A549 (cell line): ENCODE measurements at places on chromosomes 5 and 9. TPM values are rescaled to one million over a fixed set of nuclear protein-coding genes. Genes with fewer than 3 reads are reported as not detected.

GRCh38 chr9:19410594-19410993 is 1.8 kb downstream of the ACER2 start:
- DNase-seq = no peak

The C6 gene
- polyA plus RNA-seq = not detected in 3 replicates

The CFAP157 gene
- polyA plus RNA-seq = 0.04 TPM in 1 of 3 replicates, not detected in the others

DNA sequence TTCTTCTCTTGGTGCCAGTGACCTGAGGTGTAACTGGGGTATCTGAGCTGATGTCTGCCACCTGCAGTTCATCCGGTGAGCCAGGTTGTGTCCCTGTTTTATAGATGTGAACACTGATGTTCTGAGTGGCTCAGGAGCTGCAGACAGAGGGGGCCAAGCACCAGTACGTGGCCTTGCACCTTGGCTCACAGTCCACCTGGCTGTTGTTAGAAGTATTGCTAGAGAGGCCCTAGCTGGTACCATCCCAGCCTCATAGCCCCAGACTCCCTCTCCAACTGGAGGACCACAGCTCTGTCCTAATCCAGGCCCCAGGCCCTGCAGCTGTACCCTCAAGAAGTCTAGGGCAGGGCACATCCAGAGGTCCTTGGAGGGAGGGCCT is 16.2 kb downstream of the PHF2 start:
- DNase-seq = peak; percentile 37

- peak; percentile 91 for DNase-seq
Measured at GRCh38 chr9:72315510-72316311, 49.3 kb downstream of the ZFAND5 start.

DNA sequence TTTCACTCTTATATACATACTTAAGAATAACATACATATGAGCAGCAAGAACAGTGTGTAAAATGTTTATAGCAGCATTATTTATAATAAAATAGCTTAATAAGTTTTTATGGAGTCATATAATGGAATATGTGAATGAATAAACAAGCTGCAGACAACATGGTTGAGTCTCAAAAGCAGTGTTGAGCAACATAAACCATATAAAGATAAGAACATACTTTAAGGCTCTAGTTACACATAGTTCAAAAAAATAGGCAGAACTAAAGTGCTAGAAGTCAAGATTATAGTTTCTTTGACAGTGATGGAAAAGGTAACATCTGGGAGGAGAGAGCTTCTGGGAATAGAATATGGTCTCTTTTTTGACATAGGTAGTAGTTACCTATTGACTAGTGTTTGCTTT is 53.7 kb upstream of the ADAMTS19 start:
- DNase-seq = no peak

DNA sequence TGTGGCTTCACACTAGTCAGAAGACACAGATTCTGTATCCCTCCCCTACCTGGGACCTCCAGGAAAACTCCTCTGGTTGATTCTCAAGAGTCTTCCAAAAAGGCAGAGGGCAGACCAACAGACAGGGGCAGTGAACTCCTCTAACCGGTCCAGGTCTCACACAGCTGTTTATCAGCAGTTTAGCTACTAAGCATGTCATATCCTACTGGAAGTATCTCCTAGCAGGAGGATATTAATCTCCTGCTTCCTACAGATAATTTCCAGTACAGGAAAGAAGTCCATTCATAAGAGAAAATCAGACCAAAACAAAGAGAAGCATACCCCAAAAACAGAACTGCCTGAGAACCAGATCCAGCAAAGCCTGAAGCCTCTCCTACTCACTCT is 64.3 kb downstream of the DTWD2 start:
- no peak for DNase-seq

The PCDHA11 gene
- polyA plus RNA-seq = 0.08 to 0.16 TPM (median 0.14 TPM) in 3 replicates

DNA sequence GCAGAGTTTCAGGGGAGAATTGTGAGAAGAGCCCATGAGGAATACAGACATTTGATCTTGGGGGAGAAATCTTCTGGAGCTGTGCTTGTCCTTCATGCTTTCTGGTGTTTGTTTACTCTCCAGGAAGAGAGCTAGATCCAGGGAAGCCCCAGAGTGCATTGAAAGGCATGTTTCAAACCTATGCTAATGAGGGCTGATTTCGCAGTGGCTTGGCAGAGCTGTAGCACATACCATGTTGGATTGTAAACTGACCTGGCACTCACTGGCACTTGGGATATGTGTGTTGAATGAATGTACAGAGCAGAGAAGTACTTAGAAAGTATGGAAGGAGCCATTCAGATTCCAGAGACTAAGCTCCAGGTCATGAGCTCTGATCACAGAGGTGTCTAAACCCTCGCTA is 30.9 kb downstream of the TNFSF8 start:
- DNase-seq = no peak

DNA sequence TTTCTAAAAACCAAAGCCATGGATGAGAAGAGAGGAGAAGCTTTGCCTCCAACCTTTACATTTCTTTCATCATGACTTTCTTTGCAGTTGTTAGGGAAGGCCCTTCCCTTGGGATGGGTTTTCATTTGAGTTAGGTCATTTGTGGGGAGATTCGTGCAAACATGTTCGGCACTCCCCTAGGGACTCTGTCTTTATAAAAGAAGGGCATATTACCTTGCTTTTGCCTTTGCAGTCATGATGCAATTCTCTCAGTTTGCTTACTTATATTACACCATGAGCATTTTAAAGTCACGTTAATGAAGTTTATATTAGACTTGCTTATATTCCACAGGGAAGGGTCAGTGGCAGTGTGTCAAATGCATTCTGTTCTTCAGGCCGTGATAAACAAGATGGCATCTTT is 289.3 kb upstream of the WWC1 start:
- no peak for DNase-seq

The ZCCHC9 gene
- 21.7 to 24.4 TPM (median 24.2 TPM) in 3 replicates for polyA plus RNA-seq

DNA sequence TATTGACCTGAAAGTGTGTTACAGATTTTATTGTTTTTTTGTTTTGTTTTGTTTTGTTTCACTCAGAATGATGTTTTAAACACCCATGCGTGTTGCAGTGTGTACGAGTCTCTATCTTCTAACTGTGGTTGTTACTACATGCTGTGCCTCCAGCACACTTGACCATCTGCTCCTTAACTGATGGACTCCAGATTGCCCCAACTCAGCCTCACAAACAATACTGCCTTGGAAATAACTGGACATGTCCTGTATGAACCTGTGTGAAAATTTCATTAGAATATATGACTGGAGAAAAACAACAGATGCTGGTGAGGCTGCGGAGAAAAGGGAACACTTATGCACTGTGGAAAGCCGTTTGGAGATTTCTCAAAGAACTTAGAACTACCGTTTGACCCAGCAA is 68.7 kb upstream of the HAND1 start:
- no peak for DNase-seq

The GRIA1 gene
- not detected in 3 replicates for polyA plus RNA-seq

The FOXD4 gene
- polyA plus RNA-seq = 0.45 to 0.50 TPM (median 0.49 TPM) in 3 replicates

DNA sequence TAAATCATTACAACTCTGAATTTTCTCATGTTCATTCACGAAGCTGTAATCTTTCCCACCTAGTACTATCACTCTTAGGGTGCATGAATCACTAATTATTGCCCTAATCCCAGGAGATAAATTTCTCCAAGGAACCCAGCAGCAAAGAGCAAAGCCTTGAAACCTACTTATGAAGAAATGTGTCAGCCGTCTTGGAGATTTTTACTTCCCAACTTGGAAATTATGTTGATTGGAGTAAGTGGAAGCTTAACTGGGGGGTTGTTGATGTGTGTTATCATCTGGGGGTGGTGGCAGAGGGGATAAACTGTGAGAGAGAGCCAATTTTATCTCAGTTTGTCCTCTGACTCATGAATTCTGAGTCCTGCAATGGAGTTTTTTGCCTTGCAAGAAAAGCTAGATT is 440.5 kb upstream of the WWC1 start:
- DNase-seq = no peak

The LIX1 gene
- polyA plus RNA-seq = not detected in 3 replicates

DNA sequence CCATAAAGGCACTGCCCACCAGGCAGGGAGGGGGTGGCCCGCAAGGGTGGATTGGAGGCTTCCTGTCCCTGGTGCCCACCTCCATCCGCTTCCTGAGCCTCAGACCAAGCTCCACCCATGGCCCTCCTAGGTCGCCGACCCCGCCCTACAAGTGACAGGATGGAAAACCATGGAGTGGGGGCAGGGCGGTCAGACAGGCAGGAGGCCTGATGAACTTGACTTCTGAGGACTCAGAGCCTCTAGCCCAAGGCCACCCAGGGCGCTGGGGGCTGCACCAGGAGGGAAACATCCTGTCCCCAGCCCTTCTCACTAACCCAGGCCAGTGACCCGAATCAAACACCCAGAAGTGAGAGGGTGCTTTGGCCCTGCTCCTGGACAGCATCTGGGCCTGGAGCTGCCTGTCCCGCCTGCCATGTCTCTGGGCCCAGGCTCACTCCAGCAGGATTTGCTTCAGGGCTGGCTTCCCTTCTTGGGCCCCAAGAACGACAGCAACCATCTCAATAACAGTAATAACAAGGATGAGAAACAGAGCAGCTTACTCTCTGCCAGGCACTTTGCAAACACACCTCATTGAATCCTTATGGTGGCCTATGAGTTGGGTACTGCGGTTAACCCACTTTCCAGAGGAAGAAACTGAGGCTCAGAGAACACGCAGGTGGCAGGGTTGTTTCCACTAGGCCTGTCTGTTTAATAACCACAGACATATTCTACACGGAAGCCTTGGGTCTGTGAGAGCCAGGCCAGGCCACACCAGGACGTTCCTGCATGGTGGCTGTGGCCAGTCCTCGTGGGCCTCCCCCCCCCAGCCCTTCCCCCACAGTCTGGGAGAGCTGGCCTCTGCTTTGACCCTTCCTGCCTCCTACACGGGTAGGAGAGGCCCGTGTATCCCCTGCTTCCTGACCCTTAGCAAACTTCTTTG is 4.4 kb upstream of the ST6GALNAC6 start:
- DNase-seq = no peak

The APBA1 gene
- polyA plus RNA-seq = 0.21 to 0.34 TPM (median 0.22 TPM) in 3 replicates

- no peak for DNase-seq
Measured at GRCh38 chr5:144436007-144436406, 265.3 kb downstream of the KCTD16 start.

The SLC6A18 gene
- not detected in 3 replicates for polyA plus RNA-seq

- no peak for DNase-seq
Measured at GRCh38 chr5:123929055-123929474, 417.1 kb downstream of the CSNK1G3 start.

- DNase-seq = peak; percentile 43
Measured at GRCh38 chr9:116020801-116021200, 132.8 kb upstream of the PAPPA start.

The SEMA5A gene
- polyA plus RNA-seq = not detected in 3 replicates

GRCh38 chr9:12595400-12595799 is 97.8 kb upstream of the TYRP1 start:
- no peak for DNase-seq

GRCh38 chr5:58854441-58854840 is 271.6 kb downstream of the RAB3C start:
- no peak for DNase-seq

The MYMK gene
- polyA plus RNA-seq = not detected in 3 replicates

DNA sequence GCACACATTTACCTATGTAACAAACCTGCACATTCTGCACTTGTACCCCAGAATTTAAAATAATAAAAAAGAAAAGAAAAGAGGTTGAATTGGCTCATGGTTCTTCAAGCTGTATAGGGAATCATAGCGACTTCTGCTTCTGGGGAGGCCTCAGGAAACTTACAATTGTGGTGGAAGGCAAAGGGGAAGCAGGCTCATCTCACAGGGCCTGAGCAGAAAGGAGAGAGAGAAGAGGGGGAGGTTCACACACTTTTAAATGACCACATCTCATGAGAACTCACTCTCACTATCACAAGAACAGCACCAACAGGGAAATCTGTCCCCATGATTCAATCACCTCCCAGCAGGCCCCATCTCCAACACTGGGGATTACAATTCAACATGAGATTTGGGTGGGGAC is 214.6 kb downstream of the CDK5RAP2 start:
- DNase-seq = no peak

The DNM1 gene
- polyA plus RNA-seq = 99.8 to 139 TPM (median 136 TPM) in 3 replicates

DNA sequence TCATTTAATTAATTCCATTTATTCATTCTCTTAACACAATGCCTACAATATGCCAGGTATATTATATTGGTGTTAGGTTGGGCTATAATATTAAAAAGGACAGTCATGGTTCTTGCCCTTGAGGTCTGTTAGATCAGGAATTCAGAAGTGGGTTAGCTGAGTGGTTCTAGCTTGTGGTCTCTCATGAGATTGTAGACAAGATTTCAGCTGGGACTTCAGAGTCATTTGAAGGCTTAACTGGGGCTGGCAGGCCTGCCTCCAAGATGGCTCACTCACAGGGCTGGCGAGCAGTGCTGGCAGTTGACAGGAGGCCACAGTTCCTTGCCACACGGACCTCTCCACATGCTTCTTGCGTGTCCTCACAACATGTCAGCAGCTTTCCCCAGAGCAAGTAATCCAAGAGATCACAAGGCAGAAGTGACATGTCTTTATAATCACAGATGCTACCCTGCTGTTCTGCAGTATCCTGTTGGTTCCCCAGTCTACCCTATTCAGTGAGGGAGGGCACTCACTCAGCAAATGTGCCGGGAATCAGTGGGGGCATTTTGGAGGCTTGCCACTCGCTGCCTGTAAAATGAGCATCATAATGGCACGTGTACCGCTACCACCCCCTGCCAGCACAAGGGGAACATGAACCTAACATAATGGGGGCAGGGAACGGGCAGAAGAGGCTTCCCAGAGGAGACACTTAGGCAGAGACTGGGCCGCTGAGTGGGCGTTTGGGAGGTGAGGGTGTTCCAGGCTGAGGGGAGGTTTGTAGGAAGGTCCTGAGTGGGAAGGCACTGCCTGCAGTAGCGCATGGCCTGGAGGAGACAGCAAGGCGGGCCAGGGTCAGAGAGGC is 70.0 kb downstream of the EXOSC2 start:
- no peak for DNase-seq

- peak; percentile 41 for DNase-seq
Measured at GRCh38 chr9:137552022-137552768, 516 bp downstream of the MRPL41 start.

DNA sequence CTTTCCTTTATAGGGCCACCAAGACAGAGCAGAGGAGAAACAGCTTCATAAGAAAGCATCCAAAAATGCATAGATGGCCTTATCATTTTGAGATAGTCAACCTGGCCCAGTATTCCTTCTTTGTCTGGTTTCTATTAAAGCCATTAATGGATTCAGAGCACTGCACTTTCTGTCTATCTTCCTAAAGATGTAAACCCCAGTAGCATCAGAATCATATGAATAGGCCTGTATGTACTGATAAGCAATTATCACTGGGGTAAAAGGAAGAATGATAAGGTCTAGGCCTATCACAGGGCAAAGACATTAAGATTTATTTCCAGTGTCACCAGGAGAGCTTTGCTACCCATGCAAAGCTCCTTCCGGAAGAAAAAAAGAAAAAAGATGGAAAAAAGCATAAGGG is 432.5 kb upstream of the C9orf72 start:
- no peak for DNase-seq

GRCh38 chr5:104297076-104297475 is 734.5 kb upstream of the NUDT12 start:
- no peak for DNase-seq

GRCh38 chr5:179795863-179796833 is 2.4 kb downstream of the LTC4S start:
- DNase-seq = peak; percentile 84

The DMRTA1 gene
- 0.51 to 0.82 TPM (median 0.62 TPM) in 3 replicates for polyA plus RNA-seq

The TMED9 gene
- polyA plus RNA-seq = 218 to 239 TPM (median 236 TPM) in 3 replicates

- peak; percentile 43 for DNase-seq
Measured at GRCh38 chr5:35644543-35644942, 26.9 kb downstream of the SPEF2 start.
